ENCODE measurements at places on chromosomes 4 and X. TPM values are rescaled to one million over a fixed set of nuclear protein-coding genes. Genes with fewer than 3 reads are reported as not detected.

RASSF6 gene
- 0.15 TPM for total RNA-seq

SULT1E1 gene
- not detected for total RNA-seq

P2RY4 gene
- not detected for total RNA-seq

SPANXB1 gene
- not detected for total RNA-seq

ETDA gene
- total RNA-seq = not detected

YY2 gene
- total RNA-seq = 2.0 TPM

FAM156B gene
- total RNA-seq = 13.0 TPM

SORCS2 gene
- total RNA-seq = 0.15 TPM

Measured in Panc1 (cell line).